Left lung (tissue), 14 donors: ENCODE measurements at places on chromosomes 3 and 15. TPM values are rescaled to one million over a fixed set of nuclear protein-coding genes. Genes with fewer than 3 reads are reported as not detected.

CLDN11 gene
- total RNA-seq: 9.9 TPM

MCCC1 gene
- total RNA-seq: 61.8 TPM

MUC20 gene
- 20.3 TPM for total RNA-seq

ADGRG7 gene
- not detected for total RNA-seq

CD200 gene
- total RNA-seq: 6.6 TPM

NEO1 gene
- total RNA-seq: 48.4 TPM

MINAR1 gene
- total RNA-seq: 0.50 TPM

OCA2 gene
- 0.81 TPM for total RNA-seq

CDC25A gene
- total RNA-seq: 4.7 TPM

C2CD4A gene
- 0.79 TPM for total RNA-seq

SLC12A8 gene
- total RNA-seq: 9.0 TPM

SLC2A2 gene
- total RNA-seq: not detected

CTXN2 gene
- not detected for total RNA-seq

CRBN gene
- total RNA-seq: 34.8 TPM

C3orf70 gene
- total RNA-seq: 2.2 TPM

SCAANT1 gene
- total RNA-seq: not detected

CD86 gene
- 17.6 TPM for total RNA-seq

NKTR gene
- total RNA-seq: 53.7 TPM

BFSP2 gene
- total RNA-seq: not detected

TUSC7 gene
- total RNA-seq: not detected

ANKRD63 gene
- total RNA-seq: not detected

CAMK1 gene
- 29.1 TPM for total RNA-seq

AADACL2 gene
- not detected for total RNA-seq

ATP13A5 gene
- 1.4 TPM for total RNA-seq

GRM2 gene
- 0.61 TPM for total RNA-seq

NAALADL2 gene
- total RNA-seq: 9.8 TPM

RBP2 gene
- 9.3 TPM for total RNA-seq

KIF7 gene
- 2.4 TPM for total RNA-seq

DPP8 gene
- total RNA-seq: 31.7 TPM

EXD1 gene
- not detected for total RNA-seq

ANKRD34C gene
- not detected for total RNA-seq

TRH gene
- total RNA-seq: not detected

CHST13 gene
- 3.0 TPM for total RNA-seq

DPPA4 gene
- total RNA-seq: not detected

ROBO2 gene
- total RNA-seq: 22.2 TPM

PLOD2 gene
- 41.9 TPM for total RNA-seq

UPK1B gene
- 0.18 TPM for total RNA-seq

DUOX1 gene
- 265 TPM for total RNA-seq
